ENCODE measurements at places on chromosomes 4 and X.

DNA sequence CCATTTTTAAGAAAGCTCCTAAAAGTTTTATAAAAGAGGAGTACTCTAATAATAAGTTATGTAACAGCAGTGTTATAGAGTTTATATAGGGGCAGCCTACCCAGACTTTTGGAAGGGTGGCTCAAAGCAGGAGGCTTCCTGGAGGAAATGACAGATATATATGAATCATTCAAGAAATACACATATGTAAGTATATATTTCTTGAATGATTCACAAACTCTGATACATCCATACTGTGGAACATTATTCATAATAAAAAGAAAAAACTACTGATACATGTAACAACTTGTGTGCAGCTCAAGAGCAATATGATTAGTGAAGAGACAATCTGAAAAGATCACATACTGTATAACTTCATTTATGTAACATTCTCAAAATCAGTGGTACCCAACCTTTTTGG is 166.2 kb downstream of the WDFY3 start:
- no peak for DNase-seq

GRCh38 chrX:37083880-37084279 is 75.7 kb downstream of the FAM47C start:
- DNase-seq, result no peak

DNA sequence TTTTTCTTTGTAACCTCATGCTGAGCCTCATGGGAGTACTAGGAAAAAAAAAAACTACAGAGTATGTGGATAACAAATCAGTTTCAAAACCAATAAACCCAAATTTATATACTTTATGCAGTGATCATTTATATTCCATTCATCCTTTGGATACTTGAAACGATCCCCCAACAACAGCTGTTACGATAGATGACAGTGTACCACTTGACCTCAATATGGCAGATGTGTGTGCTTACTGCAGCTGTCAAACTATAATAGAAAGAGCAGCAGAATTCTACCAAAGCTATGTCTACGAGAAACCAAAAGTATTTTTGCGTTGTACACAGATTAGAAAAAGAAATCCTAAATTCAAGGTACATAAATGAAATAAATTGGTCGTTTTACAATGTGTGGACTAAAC is 337.8 kb downstream of the PDGFC start:
- DNase-seq, result no peak

- peak; percentile 42 for DNase-seq
Observed at GRCh38 chrX:71992711-71993110, 82.1 kb downstream of the NHSL2 start.

- no peak for DNase-seq
Observed at GRCh38 chrX:94288972-94289371, 615.0 kb downstream of the FAM133A start.

DNA sequence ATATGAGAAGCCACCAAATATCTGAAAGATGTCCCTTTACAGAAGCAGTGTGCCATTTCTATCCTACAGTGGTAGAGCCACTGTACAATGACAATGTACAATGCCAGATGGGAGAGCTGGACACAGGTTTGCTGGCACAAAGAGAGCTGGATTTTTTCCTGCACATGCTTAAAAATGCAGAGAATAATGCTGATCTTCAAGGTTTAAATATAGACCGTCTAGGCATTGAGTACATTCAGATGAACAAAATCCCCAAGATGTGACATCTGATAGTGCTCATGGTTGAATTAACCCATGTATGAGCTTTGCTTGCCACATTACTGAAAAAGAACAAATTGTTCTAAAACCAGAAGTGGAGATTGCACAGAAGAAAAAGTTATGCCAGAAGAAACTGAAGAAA is 11.7 kb downstream of the ADGRL3 start:
- DNase-seq, result no peak

- DNase-seq, result no peak
Observed at GRCh38 chrX:152072236-152072635, 66.1 kb downstream of the MAGEA10 start.

GRCh38 chrX:107700790-107701189 is 72.5 kb downstream of the PRPS1 start:
- no peak for DNase-seq

DNA sequence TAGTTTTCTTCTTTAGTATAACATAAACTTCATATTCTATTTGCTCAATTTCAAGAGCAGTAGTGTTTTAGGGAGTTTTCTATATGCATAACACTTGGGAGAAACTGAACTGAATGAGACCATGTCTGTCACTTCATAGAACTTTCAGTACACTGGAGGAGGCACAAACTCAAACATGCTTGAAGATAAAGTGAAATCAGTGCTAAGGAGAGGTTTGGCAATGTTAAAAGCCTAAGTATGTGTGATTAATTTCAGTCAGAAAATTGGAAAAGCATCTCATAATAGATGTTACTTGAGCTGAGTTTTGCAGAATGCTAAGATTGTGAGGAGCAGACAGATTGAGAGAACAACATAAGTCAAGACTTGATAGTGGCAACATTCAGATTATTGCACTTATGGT is 411.2 kb upstream of the HS3ST1 start:
- DNase-seq, result no peak

DNA sequence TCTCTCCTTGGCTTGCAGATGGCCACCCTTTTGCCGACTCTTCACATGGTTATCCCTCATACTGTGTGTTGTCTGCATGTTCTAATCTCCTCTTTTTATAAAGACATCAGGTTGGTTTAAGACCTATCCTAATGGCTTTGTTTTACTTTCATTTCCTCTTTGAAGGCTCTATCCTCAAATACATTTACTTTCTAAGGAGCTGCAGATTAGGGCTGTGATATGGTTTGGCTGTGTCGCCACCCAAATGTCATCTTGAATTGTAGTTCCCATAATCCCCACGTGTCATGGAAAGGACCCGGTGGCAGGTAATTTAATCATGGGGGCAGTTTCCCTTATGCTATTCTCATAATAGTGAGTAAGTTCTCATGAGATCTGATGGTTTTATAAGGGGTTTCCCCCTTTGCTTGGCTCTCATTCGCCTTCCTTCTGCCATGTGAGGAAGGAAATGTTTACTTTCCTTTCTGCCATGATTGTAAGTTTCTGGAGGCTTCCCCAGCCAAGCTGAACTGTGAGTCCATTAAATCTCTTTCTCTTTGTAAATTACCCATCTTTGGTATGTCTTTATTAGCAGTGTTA is 204.5 kb downstream of the RELL1 start:
- DNase-seq, result no peak

DNA sequence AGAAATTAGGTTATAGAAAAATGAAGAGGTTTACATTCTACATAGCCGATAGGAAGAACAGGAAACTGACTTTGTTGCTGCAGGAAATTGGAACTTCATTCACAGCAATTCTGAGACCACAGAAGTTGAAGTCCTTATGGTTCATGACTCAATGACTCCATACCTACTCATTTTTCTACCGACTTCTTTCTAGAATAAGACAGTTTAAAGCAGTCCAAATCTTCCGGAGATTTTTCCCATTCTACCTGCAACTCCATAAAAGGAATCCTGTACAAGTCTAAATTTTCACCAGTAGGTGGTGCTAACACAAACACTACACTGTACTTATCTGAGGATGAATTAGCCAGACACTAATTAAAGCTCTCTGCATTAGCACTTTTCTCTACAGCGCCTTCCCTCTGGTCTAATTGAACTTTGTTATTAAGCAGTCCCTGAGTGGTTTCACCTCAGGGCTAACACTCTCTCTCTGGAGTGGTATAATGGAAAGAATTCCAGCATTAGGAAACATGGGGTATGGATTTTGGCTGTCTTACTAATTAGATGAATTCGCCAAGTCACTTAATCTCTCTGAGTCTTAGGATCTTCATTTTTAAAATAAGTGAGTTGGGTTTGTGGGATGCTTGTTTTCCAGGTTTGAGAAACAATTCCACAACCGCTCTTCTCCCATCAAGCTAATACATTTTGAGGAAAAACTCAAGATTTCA is 167.9 kb downstream of the SMIM20 start:
- DNase-seq, result no peak

DNA sequence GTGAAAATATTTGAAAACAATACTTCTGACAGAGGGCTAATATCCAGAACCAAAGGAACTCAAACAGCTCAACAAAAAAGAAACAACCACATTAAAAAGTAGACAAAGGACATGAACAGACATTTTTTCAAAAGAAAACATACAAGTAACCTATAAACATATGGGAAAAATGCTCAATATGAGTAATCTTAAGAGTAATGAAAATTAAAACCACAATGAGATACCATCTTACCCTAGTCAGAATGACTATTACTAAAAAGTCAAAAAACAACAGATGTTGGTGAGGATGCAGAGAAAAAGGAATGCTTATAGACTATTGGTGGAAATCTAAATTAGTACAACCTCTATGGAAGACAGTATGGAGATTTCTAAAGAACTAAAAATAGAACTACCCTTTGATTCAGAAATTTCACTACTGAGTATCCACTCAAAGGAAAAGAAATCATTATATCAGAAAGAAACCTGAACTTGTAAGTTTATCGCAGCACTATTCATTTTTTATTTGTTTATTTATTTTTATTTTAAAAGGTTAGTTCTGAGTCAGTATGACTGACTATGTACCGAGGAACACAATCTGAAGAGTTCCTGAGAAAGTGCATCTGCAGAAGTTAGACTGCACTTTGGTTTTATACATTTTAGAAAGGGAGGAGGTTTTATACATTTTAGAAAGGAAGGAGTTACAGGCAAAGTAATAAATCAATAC is 231.3 kb downstream of the INPP4B start:
- no peak for DNase-seq

Data from stimulated activated CD8-positive, alpha-beta memory T cell treated with anti-CD3 and anti-CD28 coated beads, Interleukin-7, amount 100 ng/mL, for 4 hours (primary cell).